ENCODE measurements at places on chromosomes 2 and 18.

GRCh38 chr2:25076749-25077148 is 34.9 kb downstream of the EFR3B start:
- no peaks in the 10 kb centered on the region for H3K36me3 ChIP-seq
- H3K27ac ChIP-seq = no peak overlapping the region
- H3K27me3 ChIP-seq = peaks cover 43% of the 10 kb centered on the region
- no peaks in the 10 kb centered on the region for H3K4me1 ChIP-seq

DNA sequence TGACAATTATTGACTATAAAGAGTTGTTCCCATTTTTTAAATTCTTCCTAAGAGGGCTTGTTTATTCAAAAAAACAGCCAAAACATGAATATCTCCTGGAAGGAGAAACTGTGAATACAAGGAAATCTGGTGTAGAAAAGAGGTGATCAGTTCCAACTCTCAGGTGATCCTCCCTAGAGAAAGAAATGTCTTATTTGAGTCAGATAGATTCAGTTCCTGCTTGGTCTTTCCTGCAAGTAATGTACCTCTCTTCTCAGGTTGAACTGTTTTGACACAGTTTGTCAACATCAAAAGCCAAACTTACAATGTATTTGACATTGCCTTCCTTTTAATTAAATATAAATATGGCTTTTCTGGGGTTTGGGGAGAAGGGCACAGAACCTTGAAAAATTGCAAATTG is 567.4 kb downstream of the ARHGAP15 start:
- H3K4me3 ChIP-seq = no peak overlapping the region
- no peak for DNase-seq
- no peak overlapping the region for H3K27ac ChIP-seq
- H3K4me1 ChIP-seq = no peaks in the 10 kb centered on the region
- H3K27me3 ChIP-seq = no peaks in the 10 kb centered on the region

DNA sequence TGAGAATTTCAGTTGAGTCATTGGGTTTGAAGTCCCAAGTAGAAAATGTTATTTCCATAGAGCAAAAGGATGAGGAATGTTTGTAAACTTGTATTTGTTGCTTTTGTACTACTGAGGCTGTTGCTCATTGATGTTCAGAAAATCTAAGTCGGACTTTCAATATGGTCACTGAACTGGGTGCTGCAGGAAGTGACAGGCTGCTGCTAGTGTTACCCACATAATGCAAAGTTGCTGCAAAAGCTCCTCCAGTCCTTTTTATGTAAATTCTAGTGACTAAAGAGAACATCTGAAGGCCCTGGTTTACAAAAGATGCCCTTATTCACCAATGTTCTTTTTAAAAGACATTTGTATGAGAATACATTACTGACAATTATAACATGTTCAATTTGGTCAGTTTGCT is 131.1 kb upstream of the FAM98A start:
- DNase-seq = no peak
- H3K36me3 ChIP-seq = no peaks in the 10 kb centered on the region
- no peaks in the 10 kb centered on the region for H3K27me3 ChIP-seq
- H3K27ac ChIP-seq = no peak overlapping the region
- H3K4me1 ChIP-seq = no peaks in the 10 kb centered on the region

- H3K27ac ChIP-seq = no peak overlapping the region
- peaks cover 45% of the 10 kb centered on the region for H3K4me1 ChIP-seq
- H3K4me3 ChIP-seq = no peak overlapping the region
- no peak for DNase-seq
- no peaks in the 10 kb centered on the region for H3K27me3 ChIP-seq
- peaks cover 55% of the 10 kb centered on the region for H3K36me3 ChIP-seq
These were observed 17.4 kb downstream of the ASPRV1 start for GRCh38 chr2:69943843-69944525.

DNA sequence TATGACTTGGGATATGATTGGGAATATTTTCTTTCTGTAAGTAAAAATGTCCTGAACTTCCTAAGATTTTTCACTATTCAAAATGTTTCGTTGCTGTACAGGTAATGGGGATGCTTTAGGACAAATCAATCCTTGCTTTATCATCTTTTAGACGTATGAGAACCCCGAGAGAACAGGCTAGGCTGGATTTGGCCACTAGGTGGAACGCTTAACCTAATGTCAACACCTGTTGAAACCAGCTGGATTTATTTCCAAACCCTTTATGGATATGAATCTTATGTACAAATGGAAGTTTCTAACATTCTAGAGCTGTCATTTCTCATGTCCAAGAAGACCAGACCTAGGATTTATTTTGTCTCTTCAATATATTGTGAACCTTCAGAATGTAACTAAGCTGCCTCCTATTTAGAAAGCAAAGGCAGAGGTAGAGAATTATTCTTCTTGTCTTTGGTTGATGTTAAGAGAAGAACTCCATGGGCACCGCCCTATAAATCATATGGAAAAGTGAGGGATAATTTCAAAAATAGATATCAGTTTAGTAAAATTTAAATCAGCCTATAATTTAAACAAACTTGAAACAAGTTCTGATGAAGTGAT is 96.7 kb downstream of the PMAIP1 start:
- no peaks in the 10 kb centered on the region for H3K36me3 ChIP-seq
- no peaks in the 10 kb centered on the region for H3K4me1 ChIP-seq
- DNase-seq = no peak
- no peak overlapping the region for H3K27ac ChIP-seq
- peaks cover 17% of the 10 kb centered on the region for H3K27me3 ChIP-seq
- no peak overlapping the region for H3K4me3 ChIP-seq

DNA sequence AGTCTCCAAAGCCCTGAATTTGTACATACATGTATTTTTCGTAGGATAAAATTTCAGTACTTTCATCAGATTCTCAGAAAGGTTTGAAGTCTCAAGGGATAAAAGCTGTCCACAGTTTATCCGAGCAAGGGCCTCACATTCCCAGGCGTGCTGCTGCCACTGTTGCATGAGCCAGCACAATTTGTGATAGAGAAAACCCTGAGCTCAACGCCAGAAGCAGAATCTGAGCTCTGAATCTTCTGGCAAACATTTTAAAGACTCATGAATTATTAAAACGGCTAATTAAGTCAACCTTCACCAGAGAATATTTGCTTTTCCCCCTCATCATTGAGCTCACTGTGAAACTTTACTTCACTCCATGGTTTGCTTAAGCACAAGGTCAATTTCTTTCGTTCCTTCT is 38.5 kb upstream of the STPG4 start:
- peaks cover 33% of the 10 kb centered on the region for H3K27me3 ChIP-seq
- H3K27ac ChIP-seq = no peak overlapping the region
- no peak for DNase-seq
- H3K4me1 ChIP-seq = no peaks in the 10 kb centered on the region
- H3K4me3 ChIP-seq = no peak overlapping the region

DNA sequence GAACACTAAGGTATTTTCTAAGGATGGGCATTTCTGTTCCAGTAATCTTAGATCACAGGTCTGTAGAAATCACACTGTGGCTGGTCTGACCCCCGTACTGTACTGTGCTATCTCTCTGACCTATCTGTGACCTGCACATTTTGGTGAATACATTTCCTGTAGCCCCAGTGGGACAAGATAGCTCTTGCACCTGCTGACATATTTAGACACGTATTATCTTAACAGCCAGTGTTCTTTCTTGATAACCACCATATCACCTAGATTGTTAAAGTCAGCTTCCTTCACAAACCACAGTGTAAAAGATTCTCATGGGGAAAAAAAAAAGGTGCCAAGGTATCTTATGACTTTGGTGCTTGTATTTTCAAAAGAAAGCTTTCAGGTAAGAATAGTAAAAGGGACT is 39.8 kb upstream of the TMEM247 start:
- peaks cover 20% of the 10 kb centered on the region for H3K4me1 ChIP-seq
- H3K27ac ChIP-seq = no peak overlapping the region
- no peak for DNase-seq
- H3K4me3 ChIP-seq = no peak overlapping the region
- H3K27me3 ChIP-seq = peaks cover 7% of the 10 kb centered on the region

GRCh38 chr2:155714983-155715382 is 617.5 kb downstream of the NR4A2 start:
- H3K27me3 ChIP-seq = no peaks in the 10 kb centered on the region
- H3K27ac ChIP-seq = no peak overlapping the region
- H3K4me1 ChIP-seq = no peaks in the 10 kb centered on the region

GRCh38 chr2:238649936-238650518 is 197.9 kb upstream of the TWIST2 start:
- H3K4me3 ChIP-seq = no peak overlapping the region
- H3K4me1 ChIP-seq = no peaks in the 10 kb centered on the region
- H3K27ac ChIP-seq = no peak overlapping the region
- DNase-seq = no peak
- H3K36me3 ChIP-seq = no peaks in the 10 kb centered on the region

DNA sequence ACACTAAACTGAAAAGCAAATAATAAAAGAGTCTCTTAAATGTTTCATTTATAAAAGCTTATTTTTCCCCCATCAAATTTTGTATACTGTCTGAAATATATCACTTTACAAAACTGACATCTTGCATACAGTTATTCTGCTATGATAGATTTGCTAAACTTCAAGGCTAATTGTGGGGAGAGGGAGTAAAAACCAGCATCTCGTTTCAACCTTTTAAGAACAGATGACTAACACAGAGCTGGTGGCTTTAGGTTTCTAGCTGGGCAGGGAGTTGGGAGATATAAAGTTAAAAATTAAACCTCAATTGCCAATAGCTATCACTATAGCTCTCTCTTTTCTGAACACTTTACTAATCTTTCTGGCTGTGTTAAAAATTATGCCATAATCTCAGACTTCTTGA is 23.5 kb downstream of the C1D start:
- H3K4me3 ChIP-seq = no peak overlapping the region
- no peaks in the 10 kb centered on the region for H3K27me3 ChIP-seq
- no peak for DNase-seq
- no peaks in the 10 kb centered on the region for H3K4me1 ChIP-seq
- H3K27ac ChIP-seq = no peak overlapping the region

GRCh38 chr2:204312105-204312504 is 233.2 kb upstream of the PARD3B start:
- H3K27ac ChIP-seq = no peak overlapping the region
- H3K4me3 ChIP-seq = no peak overlapping the region
- H3K36me3 ChIP-seq = no peaks in the 10 kb centered on the region
- peaks cover 26% of the 10 kb centered on the region for H3K27me3 ChIP-seq

GRCh38 chr2:219624565-219624964 is 2.9 kb upstream of the SLC4A3 start:
- H3K4me3 ChIP-seq = no peak overlapping the region
- no peak overlapping the region for H3K27ac ChIP-seq
- H3K4me1 ChIP-seq = peaks cover 5% of the 10 kb centered on the region
- no peaks in the 10 kb centered on the region for H3K36me3 ChIP-seq
- DNase-seq = no peak

DNA sequence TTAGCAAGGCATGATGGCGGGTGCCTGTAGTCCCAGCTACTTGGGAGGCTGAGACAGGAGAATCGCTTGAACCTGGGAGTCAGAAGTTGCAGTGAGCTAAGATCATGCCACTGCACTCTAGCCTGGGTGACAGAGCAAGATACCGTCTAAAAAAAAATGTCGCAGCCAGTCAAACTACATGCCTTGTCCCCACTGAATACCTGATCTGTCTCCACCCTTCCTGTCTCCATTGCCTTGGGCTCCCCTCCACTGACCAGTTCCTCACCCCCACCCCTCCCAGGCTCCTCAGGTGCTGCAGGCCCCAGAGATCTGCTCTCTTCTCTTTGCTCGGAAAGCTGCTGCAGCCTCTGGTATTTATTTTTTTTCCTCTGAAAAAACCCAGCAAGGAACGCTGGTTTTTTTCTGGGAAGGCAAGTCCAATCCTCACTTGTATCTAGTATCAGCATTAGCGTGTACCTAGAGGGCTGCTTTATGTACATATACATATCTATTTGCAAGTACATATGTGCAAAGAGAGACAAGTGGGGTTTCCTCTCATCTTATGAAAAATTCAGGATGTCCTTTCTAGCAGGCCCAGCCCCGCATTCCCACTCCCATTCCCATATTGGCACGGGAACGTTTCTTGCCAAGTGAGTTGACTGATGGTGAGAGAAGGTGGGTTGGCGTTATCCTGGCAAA is 4.4 kb downstream of the PSD4 start:
- peak overlapping the region; percentile 86 for H3K4me3 ChIP-seq
- DNase-seq = no peak
- peaks cover 78% of the 10 kb centered on the region for H3K4me1 ChIP-seq
- H3K36me3 ChIP-seq = peaks cover 78% of the 10 kb centered on the region

- no peak for DNase-seq
- H3K27me3 ChIP-seq = peaks cover 11% of the 10 kb centered on the region
- H3K36me3 ChIP-seq = no peaks in the 10 kb centered on the region
- no peak overlapping the region for H3K4me3 ChIP-seq
- no peak overlapping the region for H3K27ac ChIP-seq
These were observed 255.9 kb downstream of the AGAP1 start for GRCh38 chr2:235749771-235750160.

DNA sequence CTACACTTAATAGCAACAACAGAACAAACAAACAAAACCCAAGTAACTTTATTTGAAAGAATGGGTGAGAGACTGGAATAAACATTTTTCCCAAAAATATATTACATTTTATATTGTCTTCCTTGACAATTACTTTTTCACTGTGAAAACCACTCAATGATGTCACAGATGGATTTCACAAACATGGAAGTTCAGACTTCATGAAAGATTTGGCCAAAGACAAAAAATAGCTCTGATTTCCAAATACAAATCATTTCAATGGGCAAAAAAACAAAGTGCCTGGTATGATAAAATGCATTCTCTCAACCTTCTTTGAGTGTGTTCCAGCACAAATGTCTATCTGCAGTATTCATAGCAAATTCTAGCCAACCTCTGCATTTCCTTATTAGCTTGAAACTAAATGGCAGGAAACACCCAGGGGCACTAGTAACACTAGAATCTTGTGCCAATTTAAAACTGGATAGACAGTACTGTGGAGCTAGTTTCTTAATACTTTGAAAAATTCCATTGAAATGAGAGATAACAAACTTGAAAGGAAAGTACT is 28.5 kb upstream of the NAPG start:
- DNase-seq = no peak
- H3K4me1 ChIP-seq = peaks cover 4% of the 10 kb centered on the region
- no peaks in the 10 kb centered on the region for H3K36me3 ChIP-seq
- H3K27me3 ChIP-seq = peaks cover 3% of the 10 kb centered on the region
- no peak overlapping the region for H3K4me3 ChIP-seq

GRCh38 chr2:156901373-156902031 is 356.0 kb upstream of the GALNT5 start:
- no peak overlapping the region for H3K4me3 ChIP-seq
- H3K4me1 ChIP-seq = peaks cover 4% of the 10 kb centered on the region
- no peak overlapping the region for H3K27ac ChIP-seq
- no peak for DNase-seq
- H3K27me3 ChIP-seq = no peaks in the 10 kb centered on the region

DNA sequence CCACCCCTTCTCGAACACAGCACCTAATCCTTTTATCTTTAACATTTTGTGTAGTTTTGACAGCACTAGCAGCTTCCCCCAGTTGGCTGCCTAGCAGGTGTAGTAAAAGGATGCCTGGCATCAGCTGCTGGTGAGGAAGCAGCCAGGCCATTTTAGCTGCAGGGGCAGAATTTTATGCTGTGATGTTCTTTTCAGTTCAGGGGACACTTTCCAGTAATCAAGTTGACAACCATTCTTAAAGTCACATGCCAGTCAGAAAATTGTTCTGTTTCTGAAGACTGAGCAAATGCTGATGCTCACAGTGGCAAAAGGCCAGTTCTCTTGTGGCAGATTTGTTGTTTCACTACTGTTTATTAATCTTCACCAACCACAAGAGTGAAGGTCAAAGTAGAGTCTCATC is 570.8 kb downstream of the CCDC85A start:
- H3K36me3 ChIP-seq = no peaks in the 10 kb centered on the region
- H3K4me1 ChIP-seq = no peaks in the 10 kb centered on the region
